Central memory CD8-positive, alpha-beta T cell (primary cell): ENCODE measurements at places on chromosomes 4 and X.
A peak's percentile ranks its signal among the peaks of the same experiment; 100 is the strongest.

DNA sequence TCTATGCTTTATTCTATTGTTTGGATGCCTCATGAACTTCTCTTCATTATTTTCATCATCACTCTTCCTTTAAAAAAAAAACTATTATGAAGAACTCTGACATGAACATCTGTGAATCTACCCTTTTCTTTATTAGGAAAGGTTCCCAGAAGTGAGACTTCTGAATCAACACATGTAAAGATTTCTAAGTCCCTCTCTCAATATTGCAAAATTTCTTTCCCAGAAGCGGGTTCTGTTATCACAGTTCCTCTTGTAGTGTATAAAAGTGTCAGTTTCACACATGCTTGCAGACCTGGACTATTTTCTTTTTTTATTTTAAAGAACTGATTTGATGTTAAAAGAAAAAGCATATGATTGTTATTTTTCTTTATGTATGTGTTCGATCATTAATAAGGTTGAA is 330.8 kb upstream of the KLF3 start:
- H3K4me1 ChIP-seq: peaks cover 19% of the 10 kb centered on the region
- H3K27ac ChIP-seq: no peak overlapping the region

GRCh38 chrX:30888526-30889146 is 418 bp downstream of the TAB3 start:
- peaks cover 7% of the 10 kb centered on the region for H3K36me3 ChIP-seq
- peak overlapping the region; percentile 86 for H3K4me3 ChIP-seq
- DNase-seq: no peak
- H3K27ac ChIP-seq: peak overlapping the region; percentile 90
- H3K4me1 ChIP-seq: peaks cover 34% of the 10 kb centered on the region
- no peaks in the 10 kb centered on the region for H3K27me3 ChIP-seq

DNA sequence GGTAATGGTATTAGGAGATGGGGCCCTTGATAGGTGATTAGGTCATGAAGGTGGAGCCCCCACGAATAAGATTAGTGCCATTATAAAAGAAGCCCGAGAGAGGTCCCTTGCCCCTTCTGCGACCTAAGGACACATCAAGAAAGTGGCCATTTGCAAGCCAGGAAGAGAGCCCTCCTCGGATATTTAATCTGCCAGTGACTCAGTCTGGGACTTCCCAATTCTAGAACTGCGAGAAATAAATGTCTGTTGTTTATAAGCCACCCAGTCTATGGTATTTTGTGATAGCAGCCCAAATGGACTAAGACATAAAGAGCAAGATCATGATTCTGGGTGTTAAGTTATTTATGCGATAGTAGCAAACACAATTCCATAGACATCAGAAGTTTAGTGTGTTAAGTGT is 192.2 kb downstream of the LDB2 start:
- no peak overlapping the region for H3K4me3 ChIP-seq
- H3K27me3 ChIP-seq: peaks cover 26% of the 10 kb centered on the region
- H3K27ac ChIP-seq: no peak overlapping the region
- H3K4me1 ChIP-seq: no peaks in the 10 kb centered on the region

DNA sequence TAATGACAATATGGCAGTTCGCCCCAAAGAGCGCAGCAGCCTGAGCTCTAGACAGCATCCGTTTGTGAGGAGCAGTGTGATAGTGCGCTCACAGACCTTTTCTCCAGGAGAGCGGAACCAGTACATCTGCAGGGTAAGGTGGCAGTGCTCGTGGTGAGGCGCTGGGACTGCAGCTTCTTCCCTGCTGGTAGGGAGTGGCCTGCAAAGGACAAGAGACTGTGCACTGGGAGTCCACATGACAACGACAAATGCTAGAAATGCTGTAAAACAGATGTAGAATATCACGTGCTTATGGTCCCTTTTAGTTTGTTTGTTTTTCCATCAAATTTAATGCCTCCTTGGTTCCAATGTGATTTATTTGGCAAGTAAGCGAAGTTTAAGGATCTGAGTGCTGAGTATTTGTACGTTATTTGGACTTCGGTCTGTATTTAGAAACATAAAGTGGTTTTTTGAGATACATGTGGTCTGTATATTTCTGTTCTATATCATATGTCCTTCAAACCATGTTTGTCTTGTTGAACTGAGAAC is 35.8 kb downstream of the CLDN22 start:
- no peaks in the 10 kb centered on the region for H3K4me1 ChIP-seq
- H3K36me3 ChIP-seq: peaks cover 1% of the 10 kb centered on the region

GRCh38 chr4:85790582-85790981 is 315.6 kb downstream of the ARHGAP24 start:
- H3K4me3 ChIP-seq: no peak overlapping the region
- H3K4me1 ChIP-seq: no peaks in the 10 kb centered on the region
- H3K27me3 ChIP-seq: no peaks in the 10 kb centered on the region

DNA sequence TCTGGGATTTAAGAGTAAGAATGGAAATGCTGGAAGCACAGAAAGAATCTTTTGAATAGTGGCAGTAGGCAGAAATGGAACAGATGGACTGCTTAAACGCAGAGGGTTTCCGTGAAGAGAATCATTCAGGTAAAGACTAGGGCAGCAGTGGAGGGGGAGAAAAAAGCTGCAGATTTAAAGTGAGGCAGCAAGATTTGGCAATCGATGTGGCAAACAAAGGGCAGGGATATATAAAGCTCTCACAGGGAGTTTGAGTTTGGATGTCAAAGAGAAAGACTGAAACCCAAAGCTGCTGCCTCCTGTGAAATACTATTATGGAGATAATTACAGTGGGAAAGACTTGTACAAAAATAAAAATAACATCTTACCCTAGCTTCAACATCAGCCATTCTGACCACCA is 384.0 kb downstream of the CENPC start:
- no peaks in the 10 kb centered on the region for H3K36me3 ChIP-seq
- no peak overlapping the region for H3K27ac ChIP-seq
- no peak overlapping the region for H3K4me3 ChIP-seq

DNA sequence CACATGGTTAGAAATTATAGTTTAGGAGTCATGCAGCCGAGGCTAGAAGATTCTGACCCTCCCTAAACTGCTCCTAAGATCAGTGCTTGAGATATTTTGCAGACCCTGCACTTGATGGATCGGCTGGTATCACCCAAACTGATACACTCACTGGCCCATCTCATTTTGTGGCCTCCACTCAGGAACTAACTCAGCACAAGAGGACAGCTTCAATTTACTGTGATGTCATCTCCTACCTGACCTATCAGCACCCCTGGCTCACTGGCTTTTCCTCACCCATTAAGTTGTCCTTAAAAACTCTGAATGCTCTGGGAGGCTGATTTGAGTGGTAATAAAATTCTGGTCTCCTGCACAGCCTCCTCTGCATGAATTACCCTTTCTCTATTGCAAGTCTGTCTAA is 450.9 kb downstream of the PCDH10 start:
- no peak overlapping the region for H3K27ac ChIP-seq
- H3K36me3 ChIP-seq: no peaks in the 10 kb centered on the region
- H3K27me3 ChIP-seq: no peaks in the 10 kb centered on the region
- DNase-seq: no peak
- no peaks in the 10 kb centered on the region for H3K4me1 ChIP-seq

DNA sequence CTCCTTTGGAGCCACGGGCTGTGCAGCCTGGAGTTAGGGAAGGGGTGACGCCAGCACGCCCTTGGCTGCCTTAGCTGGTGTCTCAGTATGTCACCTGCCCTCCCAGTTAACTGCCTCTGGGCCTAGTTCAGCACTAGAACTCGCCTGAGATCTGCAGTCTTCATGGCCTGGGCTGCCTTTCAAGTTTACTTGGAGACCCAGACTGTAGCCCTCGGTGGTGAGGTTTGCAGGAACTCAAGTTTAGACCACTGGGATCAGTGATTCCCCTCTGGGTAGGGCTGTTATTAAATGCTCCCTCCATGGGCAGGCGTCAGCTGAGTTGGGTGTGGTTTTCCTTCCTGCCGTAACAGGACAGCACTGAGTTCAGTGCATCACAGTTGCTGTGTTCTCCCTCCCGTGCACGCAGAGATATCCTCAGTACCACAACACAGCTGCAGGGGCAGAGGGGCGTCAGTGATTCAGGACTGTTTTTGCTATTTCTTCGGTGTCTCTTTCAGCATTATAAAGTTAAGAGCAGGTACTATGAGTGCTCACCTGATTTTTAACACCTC is 30.5 kb downstream of the PLAC8 start:
- H3K36me3 ChIP-seq: peaks cover 24% of the 10 kb centered on the region
- peak; percentile 59 for DNase-seq
- H3K27me3 ChIP-seq: no peaks in the 10 kb centered on the region
- peak overlapping the region; percentile 81 for H3K27ac ChIP-seq
